Central memory CD4-positive, alpha-beta T cell (primary cell): ENCODE measurements at places on chromosomes 1 and 21.

GRCh38 chr21:45417951-45418300, 13.0 kb downstream of the COL18A1 start:
- DNase-seq, result no peak

DNA sequence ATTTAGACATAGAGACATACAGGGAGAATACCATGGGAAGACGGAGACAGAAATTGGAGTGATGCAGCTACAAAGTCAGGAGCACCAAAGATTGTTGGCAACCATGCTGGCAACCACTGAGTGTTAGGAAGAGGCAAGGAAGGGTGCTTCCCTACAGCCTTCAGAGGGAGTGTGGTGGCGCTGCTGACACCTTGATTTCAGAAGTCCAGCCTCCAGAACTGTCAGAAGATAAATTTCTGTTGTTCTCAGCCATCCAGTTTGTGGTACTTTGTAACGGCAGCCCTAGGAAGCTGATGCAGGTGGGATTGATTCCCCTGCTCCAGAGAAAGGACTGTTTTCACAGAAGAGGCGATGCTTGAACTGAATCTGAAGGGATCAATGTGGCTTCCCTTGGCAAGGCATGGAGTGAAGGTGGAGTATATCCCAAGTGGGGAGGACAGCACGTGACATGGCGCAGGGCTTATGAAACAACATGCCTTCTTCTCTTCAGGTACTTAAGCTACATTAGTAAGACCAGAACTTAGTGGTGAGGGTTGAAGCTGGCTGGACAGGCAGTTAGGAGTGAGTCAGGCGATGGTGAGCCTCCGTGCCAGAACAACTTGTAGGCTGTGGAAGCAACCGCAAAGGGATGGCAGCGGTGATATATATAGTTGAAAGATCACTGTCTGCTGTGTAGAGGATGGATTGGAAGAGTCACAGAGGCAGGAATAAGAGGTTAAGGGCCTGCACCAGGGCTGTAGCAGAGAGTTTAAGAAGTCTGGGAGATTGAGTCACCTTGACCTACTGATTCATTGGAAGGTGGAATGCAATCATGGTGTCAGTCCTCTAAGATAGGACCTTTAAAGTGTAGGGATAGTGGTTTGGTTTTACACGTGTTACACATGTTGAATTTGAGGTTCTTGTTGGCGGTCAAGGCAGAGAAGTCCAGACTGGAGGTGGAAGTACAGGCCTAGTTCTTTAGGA, 2.1 kb downstream of the LEPR start:
- DNase-seq, result no peak

DNA sequence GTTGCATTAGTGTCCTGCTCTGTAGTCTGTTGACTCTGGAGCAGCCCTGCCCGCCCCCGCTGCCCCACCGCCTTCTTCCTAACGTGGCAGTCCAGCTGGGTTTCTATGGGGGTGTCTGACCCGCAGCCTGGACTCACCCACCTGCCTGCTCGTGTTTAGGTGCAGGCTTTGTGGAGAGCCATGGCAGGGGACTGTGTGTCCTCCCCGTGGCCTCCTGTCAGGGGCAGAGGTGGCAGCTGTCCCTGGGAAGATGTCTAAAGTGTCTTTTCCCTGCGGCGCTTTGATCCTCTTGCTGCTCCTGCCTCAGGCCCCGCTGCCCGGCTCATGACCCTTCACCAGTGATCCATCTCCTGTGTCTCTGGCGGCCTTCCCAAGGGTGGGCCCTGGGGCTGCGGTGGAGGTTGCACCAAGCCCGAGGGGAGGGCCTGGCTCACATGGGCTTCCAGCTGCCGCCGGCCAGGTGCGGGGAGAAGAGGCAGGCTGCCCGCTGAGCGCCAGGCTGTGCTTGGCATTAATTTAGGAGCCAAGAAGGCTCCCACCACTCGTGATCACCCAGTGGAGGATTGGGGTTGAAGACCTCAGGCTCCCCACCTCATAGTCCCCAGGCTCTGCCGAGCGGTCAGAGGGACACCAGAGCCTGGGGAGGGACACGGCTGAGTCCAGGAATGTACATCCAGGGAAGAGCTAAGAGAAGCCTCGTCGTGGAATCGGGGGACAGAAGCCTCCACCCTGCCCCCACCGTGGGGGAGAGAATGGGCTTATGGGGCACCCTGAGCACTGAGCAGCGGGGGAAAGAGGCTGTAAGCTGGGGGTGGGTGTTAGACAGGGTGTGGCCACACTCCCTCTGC, 44.1 kb downstream of the COL18A1 start:
- no peak for DNase-seq

DNA sequence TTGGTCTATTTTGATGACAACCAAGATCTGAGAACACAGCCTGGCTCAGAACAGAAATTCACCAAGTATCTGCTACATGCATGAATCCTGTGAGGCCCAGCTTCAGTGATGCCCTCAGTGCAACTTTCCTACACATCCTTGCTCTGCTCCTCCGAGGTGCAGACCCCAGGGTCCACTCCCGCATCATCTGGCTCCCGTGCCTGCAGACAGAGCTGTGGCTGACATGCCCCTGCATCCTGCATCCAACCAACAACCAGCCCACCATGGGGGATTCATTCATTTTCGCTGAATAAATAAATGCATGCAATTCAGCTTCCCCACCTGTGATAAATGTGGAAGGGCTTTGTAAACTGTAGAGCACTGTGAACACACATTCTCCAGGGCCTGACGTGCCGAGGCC, 112.3 kb downstream of the GLIS1 start:
- no peak for DNase-seq

DNA sequence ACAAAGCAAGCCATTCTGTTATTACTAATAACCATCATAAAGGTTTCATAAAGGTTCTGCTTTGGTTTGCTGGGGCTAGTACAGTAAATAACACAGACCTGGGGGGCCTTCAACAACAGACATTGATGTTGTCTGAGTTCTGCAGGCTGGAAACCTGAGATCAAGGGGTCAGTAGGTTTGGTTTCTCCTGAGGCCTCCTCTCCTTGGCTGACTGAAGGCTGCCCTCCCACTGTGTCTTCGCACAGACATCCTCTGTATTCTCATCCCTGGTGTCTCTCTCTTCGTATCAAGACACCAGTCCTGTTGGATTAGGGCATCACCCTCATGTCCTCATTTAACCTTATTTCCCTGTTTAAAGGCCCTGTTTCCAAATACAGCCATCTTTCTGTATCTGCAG, 37.3 kb downstream of the HUNK start:
- DNase-seq, result no peak
